NCI-H146 (cell line): ENCODE measurements at places on chromosomes 3 and 15.

- DNase-seq: no peak
Observed at GRCh38 chr3:131370935-131371687, 10.5 kb upstream of the NUDT16 start.

- DNase-seq: peak; percentile 9
Observed at GRCh38 chr15:43881944-43882343, 55.1 kb downstream of the WDR76 start.

DNA sequence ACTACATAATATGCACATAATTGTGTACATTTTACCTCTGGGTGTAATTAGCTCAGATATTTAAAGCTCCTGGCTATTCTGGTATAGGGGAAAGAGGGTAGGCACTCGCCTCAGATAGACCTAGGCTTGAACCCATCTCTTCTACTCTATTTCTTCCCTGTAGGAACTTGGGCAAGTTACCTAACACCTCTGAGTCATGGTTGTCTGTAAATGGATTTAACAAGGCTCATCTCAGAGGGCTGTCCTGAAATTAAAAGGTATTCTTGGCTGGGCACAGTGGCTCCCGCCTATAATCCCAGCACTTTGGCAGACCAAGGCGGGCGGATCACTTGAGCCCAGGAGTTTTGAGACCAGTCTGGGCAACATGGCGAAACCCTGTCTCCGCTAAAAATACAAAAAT is 30.7 kb downstream of the NANOGP8 start:
- DNase-seq: no peak

DNA sequence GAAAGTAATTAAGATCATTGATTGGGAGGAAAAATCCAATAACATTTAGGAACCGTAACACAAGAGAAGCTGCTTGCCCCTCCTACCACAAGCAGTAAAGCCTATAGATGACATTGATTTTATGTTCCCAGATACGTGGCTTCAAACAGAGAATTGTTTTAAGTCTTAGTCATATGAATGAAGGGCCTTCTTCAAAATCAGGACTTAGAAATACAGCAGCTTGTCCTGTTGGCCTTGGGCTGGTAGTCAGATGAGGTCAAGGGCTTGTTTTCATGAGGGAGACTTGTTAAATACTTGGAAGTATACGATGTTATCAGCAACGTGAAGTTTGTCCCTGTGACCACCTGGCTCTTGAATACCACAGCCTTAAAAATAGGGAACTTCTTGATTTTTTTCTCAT is 114.4 kb downstream of the VGLL4 start:
- no peak for DNase-seq

- no peak for DNase-seq
Observed at GRCh38 chr3:170558427-170558826, 27.4 kb downstream of the SLC7A14 start.
